ENCODE measurements at places on chromosomes 5 and 9.
A peak's percentile ranks its signal among the peaks of the same experiment; 100 is the strongest.

- no peak for DNase-seq
Measured at GRCh38 chr9:125797930-125798329, 50.8 kb downstream of the PBX3 start.

DNA sequence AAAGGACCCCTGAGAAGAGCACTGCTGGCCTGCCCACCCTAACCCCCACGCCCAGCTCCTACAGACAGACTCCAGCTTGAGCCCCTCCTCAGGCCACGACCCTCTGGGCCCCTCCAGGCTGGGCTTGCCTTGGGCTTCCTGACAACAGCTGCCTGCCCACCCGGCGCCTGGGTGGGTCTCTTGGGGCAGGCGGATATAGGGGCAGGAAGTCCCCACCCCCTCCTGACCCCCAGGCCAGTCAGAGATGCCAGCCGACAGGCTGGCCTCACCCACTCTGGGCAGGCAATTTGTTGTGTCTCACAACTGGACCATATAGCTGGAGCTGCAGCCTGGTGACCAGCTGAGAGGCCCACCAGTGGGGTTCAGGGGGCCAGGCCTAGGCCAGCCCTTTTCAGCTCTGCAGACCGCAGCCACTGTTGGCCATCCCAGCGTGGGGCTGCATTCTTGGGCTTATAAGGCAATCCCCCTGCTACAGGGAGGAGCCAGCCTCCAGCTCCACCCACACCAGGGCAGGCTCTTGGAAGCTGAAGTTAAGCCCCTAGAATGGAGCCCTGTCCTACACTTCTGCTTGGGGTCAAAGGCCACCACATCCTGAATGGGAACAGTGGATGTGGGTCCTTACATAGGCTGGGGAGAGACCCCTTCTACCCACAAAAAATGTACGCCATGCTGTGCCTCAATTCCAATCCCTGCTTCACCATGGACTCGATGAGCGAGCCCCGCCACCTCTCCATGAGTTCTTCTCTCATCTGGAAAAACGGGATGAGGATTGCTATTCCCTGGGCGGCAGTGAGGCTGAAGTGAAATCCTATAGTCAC is 2.0 kb downstream of the PDLIM7 start:
- DNase-seq = no peak

DNA sequence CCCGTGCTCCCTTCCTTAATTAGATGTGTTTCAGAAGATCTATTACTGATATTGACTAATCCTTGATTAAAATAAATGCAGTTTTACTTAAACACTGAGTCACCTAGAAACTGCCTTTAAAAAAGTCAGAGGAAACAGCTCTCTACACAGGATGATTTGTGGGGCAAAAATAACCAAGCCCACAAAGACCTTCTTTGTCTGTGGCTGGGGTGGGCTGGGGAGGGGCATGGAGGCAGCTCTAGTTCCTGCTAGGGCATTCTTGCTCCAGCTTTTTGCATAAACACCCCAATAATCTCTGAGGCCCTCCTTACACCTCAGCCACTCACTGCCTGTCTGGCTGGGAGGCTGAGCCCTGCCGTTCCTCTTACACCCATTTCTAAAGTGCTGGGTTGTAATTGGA is 227.6 kb upstream of the DAP start:
- no peak for DNase-seq

- DNase-seq = no peak
Measured at GRCh38 chr5:147504011-147504410, 5.9 kb downstream of the DPYSL3 start.

DNA sequence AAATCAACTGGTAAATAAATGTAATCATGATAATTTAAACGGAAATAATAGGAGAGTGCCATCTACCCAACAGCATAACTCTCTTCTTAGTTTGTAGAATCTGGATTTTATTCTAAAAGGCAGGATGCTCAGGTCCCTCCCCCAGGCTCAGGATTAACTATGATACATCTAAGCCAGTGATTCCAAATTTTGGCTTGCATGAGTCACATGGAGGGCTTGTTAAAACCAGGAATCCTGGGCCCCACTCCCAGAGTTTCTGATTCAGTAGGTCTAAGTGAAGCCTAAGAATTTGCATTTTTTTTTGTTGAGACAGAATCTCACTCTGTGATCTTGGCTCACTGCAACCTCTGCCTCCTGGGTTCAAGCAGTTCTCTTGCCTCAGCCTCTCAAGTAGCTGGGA is 62.3 kb upstream of the ZFR start:
- DNase-seq = no peak

GRCh38 chr5:132227485-132228240 is at the start of gene P4HA2:
P4HA2 (minus strand) TSS chr5:132227853; CDS start chr5:132218626, 9,227 bp downstream.
- DNase-seq = no peak

GRCh38 chr9:112848316-112849151 is 42.1 kb downstream of the SLC46A2 start:
- no peak for DNase-seq

DNA sequence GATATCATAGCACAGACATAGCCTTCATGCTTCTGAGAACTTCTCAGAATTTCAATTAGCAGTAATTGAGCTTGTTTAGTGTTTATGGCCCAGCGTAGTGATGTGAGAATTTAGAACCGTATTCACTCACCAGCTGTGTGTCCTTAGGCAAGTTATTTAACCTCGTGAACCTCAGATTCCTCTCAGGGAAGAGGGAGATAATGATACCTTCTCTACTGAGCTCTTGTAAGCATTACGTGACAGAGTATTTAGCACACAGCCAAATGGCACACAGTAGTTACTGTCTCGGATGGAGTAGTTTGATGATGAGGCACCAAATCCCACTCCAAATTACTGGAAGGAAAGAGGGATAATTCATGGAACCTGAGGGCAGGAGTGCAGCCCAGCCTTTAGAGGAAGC is 429.3 kb downstream of the CCDC171 start:
- DNase-seq = no peak

GRCh38 chr5:64923151-64923685 is 154.5 kb downstream of the CWC27 start:
- DNase-seq = no peak

DNA sequence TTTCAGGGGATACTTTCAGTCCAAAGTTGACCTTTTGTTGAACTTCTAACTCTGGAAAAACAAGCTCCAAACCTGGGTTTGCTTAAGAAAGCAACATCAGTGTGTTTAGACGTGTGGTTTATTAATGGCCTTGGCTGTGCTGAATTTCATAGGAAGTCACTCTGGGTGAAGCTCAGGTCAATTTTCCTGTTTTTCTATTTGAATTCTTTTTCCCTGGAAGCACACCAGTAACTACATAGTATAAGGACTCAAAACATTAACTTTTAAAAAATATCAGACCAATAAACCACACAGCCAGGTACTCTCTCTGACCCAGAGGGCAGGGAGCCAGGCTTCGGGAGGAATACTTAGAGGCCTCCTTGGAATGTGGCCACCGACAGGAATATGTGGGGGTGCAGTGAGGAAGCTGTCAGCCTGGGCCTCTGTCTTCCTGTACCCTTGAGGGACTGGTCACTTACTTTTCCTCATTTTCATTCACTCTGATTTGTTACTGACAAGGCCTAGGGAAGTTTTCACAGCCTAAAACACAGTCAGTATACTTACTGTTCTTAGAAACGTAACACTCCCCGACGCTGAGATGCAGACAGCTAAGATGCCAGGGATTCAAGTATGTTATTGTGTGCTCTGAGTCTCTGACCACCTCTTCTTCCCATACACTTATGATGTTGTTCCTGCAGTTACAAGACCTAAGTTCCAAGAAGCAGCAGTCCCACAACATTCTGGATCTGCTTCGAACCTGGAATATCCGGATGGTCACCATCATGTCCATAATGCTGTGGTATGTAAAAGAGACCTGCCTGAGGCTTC is 18.9 kb downstream of the SLC22A5 start:
- no peak for DNase-seq

GRCh38 chr5:17203329-17204132 is 13.9 kb upstream of the BASP1 start:
- no peak for DNase-seq

- DNase-seq = no peak
Measured at GRCh38 chr5:138489683-138490061, 24.4 kb downstream of the EGR1 start.

GRCh38 chr5:56693220-56693579 is 122.1 kb upstream of the MAP3K1 start:
- peak; percentile 37 for DNase-seq

GRCh38 chr5:112733586-112733985 is 4.1 kb upstream of the APC start:
- no peak for DNase-seq

DNA sequence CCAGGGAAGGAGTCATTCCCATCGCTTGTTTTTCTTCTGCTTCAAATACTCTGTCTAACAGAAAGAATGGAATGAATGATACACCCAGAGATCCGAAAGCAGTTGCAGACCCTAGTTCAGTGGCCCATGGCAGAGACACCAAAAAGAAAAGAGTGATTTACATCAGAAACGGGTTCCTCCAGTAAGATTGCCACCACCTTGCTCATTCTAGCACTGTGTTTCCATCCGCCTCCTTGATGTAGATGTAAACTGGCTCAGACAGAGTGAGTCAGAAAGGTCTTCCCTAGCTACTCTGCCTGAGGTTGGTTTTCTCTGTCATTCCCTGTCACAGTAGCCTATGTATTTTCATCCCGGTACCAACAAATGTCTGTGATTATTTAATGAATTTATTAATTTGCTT is 15.9 kb upstream of the CLINT1 start:
- DNase-seq = no peak

GRCh38 chr5:175895686-175896102 is 24.3 kb downstream of the CPLX2 start:
- DNase-seq = no peak

- no peak for DNase-seq
Measured at GRCh38 chr9:123658792-123659191, 271.1 kb downstream of the DENND1A start.

DNA sequence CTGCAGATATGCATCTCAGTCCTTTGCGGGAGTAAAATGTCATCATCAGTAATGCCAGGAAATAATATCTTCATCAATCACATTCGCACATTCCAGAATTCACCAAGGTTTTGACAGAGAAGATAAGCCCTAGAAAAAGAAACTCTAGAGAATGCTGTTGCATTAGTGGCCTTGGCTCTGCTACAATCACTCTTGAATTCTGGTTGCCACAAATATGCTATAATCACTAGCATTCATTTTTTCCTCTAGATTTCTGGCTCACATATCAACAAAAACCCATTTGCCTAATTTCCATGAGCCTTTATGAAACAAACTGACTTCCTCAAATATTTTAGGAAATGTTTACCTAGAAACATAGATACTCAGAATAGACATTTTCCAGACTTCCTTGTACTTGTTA is 653.4 kb downstream of the ANXA1 start:
- no peak for DNase-seq

- no peak for DNase-seq
Measured at GRCh38 chr5:153520952-153521351, 30.5 kb downstream of the GRIA1 start.

GRCh38 chr5:172288465-172288864 is 4.9 kb upstream of the UBTD2 start:
- DNase-seq = no peak

DNA sequence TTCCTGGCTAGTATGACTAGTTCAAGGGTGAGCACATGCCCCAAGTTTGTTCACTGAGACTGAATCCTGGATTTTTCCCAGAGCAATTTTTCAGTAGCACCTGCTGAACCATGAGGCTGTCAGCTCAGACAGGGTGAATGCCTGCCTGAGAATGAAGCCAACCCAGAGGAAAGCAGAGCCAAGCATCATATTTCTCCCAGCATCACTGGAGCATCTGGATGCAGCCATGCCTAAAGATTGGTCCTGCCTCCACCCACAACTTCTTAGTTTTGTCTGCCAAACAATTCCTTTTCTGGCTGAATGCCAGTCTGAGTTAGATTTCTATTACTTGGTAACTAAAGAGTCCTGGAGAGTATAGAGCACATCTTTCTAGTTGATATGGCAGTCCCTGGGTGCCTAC is 343.6 kb downstream of the CSNK1G3 start:
- no peak for DNase-seq

DNA sequence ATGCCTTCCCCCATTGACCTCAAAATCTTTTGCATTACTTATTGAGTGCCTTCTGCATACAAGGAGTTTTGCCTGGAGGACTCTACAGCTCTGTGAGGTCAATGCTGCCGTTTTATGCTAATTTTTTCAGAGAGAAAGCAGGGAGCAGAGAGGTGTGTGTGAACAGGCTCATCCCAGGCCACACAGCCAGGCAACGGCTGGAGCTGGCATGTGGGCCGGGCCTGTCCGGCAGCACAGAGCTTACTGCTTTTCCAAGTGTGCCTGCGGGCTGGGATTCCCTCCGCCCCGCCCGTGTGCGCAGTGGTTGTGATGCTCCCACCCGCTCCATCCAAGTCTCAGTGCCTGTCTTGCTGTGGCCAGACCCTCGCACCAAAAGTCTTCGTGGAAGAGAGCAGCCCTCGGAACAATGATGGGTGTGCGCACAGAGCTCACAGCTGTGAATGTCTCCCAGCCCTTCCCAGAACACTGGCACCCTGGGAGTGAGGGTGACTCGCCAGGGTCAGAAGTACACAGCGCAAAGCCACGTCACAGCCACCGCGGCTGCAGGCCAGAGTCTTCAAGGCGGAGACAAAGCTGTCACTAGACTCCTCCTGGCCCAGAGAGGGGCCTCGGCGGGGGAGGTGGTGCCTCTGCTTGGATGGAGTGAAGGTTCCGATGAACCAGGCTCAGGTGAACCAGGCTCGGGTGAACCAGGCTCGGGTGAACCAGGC is 82.8 kb downstream of the COL5A1 start:
- DNase-seq = no peak

DNA sequence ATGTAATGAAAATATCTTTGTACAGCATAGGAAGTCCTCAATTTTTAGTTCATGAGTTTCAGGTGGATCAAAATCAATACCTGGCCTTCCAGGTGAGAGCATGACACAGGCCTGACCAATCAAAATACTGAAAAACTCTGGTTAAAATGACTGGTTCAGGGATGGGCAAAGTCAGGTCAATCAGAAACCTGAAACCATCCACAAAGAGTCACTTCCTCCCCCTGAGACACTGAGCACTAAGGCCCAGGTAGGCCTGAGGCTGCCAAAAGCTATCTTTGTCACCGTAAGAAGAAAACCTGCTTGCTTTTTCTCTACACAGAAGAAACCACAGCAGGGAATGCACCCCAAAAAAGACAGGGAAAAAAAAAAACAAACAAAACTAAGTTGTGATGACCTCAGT is 444.8 kb downstream of the TLR4 start:
- DNase-seq = no peak

GRCh38 chr5:100520348-100520747 is 14.8 kb upstream of the FAM174A start:
- no peak for DNase-seq

DNA sequence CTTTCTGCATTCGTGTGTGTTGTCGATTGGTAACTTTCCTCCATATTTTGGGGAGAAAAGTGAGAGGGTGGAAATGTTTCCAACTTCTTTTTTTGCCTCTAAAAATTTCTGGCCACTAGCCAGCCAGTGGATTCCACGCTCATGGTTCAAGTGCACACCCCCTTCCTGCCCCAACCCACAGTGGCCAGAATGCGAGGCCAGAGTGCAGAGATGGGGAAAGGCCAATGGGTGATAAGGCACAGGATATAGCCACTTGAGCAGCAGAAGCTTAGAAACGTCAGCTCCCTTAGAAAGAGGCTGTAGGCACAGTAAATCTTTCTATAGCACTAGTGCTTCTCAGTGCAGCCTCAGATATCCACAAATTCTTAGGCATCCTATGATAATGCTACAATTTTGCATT is 75.8 kb upstream of the ADRB2 start:
- no peak for DNase-seq

- DNase-seq = no peak
Measured at GRCh38 chr5:90264689-90265544, 144.6 kb downstream of the CETN3 start.
